ENCODE measurements at places on chromosomes 13 and 19.

- DNase-seq: no peak
These were observed 42.0 kb upstream of the SLC15A1 start for GRCh38 chr13:98794498-98794897.

- DNase-seq: no peak
These were observed 61.2 kb downstream of the CDADC1 start for GRCh38 chr13:49308921-49309408.

- DNase-seq: no peak
These were observed 20.4 kb downstream of the RBM26 start for GRCh38 chr13:79385694-79386093.

- DNase-seq: no peak
These were observed 1394.1 kb downstream of the PCDH9 start for GRCh38 chr13:65836066-65836465.

DNA sequence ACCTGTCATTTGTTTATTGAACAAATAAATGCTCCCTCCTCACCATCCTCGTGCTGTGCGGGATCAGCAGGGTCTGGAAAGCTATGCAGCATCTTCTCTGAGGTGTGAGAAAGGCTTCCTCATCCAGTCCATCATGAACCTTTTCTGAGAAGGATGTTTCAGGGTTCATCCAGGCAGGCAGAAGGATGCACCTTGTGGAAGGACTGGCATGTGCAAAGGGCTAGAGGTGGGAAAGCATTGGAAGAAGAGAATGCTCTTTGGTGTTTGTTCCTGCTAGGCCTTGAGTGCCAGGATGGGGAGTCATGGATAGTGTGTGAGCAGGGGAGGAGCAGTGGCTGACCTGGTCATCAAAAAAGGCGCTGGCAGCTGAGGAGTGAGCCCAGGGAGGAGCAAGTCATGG is 6.6 kb downstream of the PALM start:
- DNase-seq: no peak

- no peak for DNase-seq
These were observed 373.1 kb upstream of the MIR17HG start for GRCh38 chr13:90974249-90974975.

DNA sequence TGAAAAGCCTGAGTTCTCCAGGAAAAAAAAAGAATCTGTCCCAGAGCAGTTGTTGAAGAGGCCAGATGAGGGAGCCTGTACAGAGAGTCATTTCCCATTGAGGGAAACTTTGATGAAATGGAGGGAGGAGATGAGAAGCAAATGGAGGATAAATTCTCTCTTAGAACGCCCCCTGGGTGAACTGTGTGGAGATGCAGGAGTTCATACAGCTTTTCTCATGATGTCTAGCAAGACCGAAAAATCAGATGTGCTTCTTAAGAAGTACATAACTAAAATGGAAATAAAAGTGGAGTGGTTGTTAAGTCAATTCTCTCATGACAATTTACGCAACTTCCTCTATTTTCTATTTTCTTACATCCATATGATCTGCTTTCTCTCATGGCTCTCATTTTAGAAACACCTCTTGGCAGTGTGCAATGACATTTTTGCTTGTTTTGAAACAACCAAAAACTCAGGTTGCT is 1263.1 kb downstream of the PCDH9 start:
- DNase-seq: no peak

GRCh38 chr19:31451686-31452330 is 102.6 kb upstream of the TSHZ3 start:
- no peak for DNase-seq

DNA sequence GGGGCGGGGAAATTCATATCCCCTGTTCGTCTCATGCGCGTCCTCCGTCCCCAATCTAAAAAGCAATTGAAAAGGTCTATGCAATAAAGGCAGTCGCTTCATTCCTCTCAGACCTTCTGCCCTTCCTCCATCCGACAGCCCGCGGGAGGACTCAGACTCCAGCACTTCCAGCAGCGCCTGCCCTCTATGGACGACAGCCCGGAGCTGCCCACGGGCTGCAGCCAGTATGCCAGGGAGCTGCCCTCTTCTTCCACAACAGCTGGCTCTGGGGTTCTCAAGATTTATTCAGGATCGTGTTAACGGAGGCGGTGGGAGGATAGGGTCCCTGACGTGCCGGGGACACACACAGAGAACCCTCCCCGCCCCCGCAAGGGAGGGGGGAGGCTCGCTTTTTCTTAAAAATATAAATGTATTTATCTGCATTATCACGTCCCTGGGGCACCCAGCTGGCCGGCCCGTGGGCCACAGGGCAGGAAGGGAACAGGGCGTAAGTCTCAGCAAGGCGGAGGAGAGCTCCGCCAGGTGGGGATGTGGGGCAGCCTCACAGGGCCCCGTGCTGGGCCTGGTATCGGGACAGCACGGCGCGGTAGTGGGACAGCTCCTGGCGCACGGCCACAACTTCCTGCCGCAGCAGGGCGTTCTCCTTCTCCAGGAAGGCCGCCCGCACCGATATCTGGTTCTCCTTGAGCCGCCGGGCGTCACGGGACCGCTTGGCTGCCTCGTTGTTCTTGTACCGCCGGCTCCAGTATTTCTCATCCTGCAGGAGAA is 6.7 kb downstream of the DBP start:
- no peak for DNase-seq

- peak; percentile 36 for DNase-seq
These were observed 60.0 kb downstream of the VWA8 start for GRCh38 chr13:41900918-41901317.

DNA sequence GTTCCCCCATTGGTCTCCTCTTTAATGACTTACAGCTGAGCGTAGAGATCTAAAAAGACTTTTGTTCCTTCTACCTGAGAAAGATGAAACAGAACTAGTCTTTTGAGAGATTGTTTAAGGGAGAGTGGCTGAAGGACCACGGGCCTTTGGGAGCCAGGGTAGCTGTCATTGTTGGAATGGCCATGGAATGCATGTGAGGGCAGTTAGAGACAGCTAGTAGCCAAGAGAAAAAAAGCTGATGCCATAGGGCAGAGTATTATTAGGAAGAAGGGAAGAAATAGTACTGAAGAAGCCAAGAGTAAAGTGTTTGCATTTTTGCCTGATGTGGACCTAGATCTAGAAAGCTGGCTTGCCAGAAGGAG is 5.6 kb downstream of the ZNF507 start:
- no peak for DNase-seq

DNA sequence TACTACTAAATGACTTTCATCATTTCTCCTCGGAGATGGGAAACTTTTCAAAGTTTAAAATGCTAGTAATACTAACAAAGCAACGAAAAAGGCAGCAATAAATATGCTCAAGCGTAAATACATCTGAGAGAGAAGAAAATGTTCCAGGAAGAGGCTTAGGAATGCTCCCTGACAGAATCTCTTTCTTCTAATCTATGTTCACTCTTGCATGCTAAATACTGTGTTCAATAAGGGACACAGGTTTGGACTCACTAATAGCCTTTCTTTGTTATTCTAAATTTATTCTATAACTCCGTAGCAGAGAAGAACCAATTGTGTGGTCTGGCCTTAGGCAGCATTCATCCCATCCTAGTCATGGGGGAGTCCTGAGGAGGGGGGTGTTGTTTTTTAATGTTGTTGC is 823.0 kb downstream of the PCDH9 start:
- DNase-seq: no peak

- DNase-seq: no peak
These were observed 139.0 kb downstream of the SOX1 start for GRCh38 chr13:112205990-112206389.

- DNase-seq: no peak
These were observed 412.1 kb downstream of the KLF12 start for GRCh38 chr13:73722120-73722519.

GRCh38 chr19:33569821-33570220 is 48.2 kb upstream of the PEPD start:
- DNase-seq: no peak

- no peak for DNase-seq
These were observed 184.2 kb downstream of the ZNF486 start for GRCh38 chr19:20351244-20351643.

GRCh38 chr19:12237143-12237839 is 57.4 kb downstream of the ZNF44 start:
- DNase-seq: no peak

- no peak for DNase-seq
These were observed 121.8 kb upstream of the PCDH9 start for GRCh38 chr13:67351909-67352308.

DNA sequence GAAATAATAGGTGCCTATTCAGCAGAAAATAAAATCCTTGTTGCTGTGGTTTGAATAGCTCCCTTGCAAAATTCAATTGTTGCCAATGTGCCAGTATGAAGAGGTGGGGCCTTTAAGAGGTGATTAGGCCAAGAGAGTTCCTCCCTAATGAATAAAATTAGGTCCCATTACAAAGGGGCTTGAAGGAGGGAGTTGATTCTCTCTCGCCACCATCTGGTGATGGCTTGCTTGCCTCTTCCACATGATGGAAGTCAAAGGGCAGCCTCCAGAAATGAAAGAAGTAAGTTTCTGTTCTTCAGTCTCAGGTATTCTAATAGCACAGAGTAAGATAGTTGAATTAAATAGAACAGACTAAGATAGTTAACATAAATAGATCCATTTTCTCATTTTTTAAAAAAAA is 3.0 kb upstream of the EEF1AKMT1 start:
- no peak for DNase-seq

GRCh38 chr13:89828506-89828905 is 1519.0 kb upstream of the MIR17HG start:
- no peak for DNase-seq

- DNase-seq: peak; percentile 54
These were observed 10.4 kb upstream of the ZSWIM4 start for GRCh38 chr19:13784731-13785452.

DNA sequence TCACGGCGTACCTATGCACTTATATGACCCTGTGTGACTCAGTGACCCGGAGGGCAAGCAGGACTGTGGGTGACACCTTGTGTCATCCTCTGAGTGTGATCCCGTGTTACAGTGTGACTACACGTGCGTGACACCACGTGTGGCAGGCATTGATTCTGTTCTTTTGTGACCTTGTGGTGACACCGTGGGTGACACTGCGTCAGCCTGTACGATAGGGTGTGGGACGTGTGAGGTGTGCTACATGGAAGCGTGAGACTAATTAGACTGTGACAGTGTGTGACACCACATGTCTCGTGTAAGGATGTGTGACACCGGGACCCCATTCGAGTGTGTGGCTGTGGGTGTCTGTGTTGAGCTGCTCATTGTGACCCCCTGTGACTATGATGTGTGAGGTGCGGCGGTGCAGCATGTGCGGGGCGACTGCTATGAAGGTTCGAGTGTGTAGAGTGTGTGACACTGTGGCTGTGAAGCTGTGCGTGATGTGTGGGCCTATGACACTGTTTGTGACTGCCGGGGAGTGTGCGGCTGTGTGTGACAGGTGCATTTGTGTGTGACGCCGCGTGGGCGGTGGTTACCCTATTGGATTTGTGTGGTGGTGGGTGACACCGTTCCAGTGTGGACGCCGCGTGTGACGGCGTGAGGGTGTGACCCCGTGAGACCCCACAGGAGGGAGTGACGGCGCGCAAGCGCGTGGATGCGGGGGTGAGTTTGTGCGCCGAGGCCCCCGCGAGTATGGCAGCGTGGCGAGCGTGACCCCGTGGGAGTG is 399 bp upstream of the SPTBN4 start:
- no peak for DNase-seq

DNA sequence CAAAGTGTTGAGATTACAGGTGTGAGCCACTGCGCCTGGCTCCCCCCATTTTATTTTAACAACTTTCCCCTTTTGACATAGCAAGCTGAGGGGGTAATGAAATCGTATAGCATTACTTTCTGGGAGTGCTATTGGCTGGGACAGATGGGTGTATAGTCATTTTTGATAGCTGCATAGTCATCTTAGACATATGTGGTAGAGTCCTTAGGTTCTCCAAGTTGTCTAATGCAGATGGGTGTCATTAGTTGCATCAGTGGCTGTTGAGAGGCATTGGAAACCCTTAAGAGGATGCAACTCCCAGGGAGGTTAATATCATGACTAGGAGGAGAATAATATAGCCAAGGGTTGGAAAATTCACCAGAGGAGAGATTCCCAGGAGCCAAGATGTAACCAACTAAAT is 28.6 kb upstream of the PNMA8B start:
- no peak for DNase-seq

DNA sequence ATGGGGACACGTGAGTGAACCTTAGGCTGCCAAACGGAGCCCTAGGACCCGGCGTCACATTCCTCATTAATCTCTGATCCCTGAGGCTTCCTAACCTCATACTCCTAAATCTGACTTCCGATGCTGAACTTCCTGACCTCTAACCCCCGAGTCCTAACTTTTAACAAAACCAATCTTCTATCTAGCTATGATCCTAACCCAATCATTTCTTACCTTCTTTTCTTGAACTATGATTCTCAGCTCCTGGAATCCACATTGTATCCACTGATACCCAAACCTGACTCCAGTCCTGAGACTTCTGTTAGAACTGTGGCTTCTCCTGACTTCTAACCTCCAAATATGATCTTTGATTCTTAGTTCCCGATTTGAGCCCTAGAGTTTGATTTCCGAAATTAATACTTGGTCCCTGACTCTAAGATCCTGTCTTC is 447 bp downstream of the NFKBIB start:
- DNase-seq: no peak

GRCh38 chr19:2188708-2189385 is 25.1 kb downstream of the DOT1L start:
- DNase-seq: no peak

DNA sequence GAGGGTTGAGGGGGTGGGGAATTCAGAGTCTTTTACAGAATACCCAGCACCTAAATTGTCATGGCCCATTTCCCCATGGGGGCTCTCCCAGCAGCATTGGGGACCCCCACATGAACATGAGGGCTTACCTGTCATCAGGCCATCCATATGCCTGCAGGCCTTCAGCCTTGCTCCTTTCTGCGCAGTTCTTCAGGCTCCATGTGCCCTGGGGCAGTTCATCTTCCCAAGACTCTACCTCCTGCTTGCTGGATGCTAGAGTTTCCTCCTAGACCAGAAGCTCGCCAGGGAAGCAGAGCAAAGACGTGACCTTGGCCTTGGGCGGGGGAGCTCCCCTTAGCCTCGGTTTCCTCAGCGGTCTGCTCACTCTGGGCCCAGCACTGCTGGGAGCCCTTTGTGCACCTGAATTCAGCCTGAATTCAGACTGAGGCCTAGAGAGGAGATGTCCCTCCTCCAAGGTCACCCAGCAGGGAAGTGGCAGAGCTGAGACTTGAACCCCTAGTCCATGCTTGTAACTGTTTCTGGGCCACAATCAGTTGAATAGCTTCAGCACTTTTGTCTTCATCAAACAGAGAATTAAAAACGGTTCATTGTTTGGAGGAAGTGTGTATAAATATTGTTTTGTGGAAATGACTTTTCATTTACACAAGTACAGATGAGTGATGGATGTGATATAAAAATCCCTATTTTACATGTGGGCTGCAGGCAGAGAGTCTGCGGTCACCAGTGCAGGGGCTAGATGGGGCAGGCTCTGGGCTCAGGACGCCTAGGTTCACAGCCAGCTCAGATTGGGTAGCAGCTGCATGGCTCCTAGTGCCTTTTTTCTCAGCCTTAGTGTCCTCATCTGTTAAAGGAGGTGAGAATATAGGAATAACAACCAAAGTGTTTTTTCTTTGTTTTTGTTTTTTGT is 9.5 kb downstream of the PPP5C start:
- no peak for DNase-seq

- no peak for DNase-seq
These were observed 70.4 kb downstream of the SIPA1L3 start for GRCh38 chr19:37977391-37977790.

GRCh38 chr19:29800100-29800825 is 11.5 kb upstream of the CCNE1 start:
- no peak for DNase-seq
